ENCODE measurements at places on chromosomes 16 and 17. TPM values are rescaled to one million over a fixed set of nuclear protein-coding genes. Genes with fewer than 3 reads are reported as not detected.

GRCh38 chr17:61254904-61255303 is 144.7 kb upstream of the TBX2 start:
- DNase-seq, result no peak

- no peak for DNase-seq
Observed at GRCh38 chr16:80974649-80975376, 31.9 kb downstream of the CMC2 start.

DNA sequence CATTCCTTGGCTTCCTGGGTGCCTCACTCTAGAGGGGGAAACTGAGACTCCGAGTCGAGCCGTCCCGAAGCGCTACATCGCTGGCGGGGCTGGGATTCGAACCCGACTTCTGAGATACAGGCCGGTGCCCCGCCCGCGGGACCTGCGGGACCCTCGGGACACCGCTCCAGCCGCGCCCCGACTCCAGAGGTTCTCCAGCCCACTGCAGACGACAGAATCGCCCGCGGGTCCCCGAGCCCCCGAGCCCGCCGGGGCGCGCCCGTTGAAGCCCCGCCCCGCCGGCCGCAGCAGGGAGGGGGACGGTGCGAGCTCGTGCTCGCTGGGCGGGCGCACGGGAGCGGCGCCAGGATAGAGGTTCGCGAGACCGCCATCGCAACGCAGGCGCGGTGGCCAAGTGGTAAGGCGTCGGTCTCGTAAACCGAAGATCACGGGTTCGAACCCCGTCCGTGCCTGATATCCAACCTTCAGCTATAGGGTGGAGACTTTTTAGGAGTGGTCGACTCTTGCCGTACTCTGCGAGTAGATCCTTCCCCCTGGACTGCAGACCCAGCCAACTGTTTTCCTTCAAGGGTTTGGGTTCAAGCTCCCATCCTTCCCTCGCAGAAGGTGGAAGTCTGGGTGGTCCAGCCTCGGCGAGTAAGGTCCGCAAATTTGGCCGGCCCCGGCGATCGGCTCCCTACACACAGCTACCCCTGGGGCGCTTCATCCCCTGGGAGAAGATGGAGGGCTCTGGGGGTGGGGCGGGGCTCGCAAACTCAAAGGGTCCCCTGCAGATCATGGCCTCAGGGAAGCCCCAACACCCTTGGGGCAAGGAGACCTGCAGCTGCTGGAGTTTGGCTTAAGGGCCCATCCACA is 214.6 kb downstream of the MRTFB start:
- DNase-seq, result peak; percentile 66

- no peak for DNase-seq
Observed at GRCh38 chr16:28931801-28932225, at the start of gene CD19. Gene CD19 (plus strand): TSS chr16:28931971. CDS start chr16:28932001, 30 bp downstream.

GRCh38 chr16:84970447-84971127 is 40.7 kb downstream of the ZDHHC7 start:
- peak; percentile 45 for DNase-seq

- peak; percentile 85 for DNase-seq
Observed at GRCh38 chr17:40915721-40916256, 21.7 kb downstream of the KRT23 start.

CHST4 gene
- 0.08 TPM for polyA plus RNA-seq

KRT39 gene
- polyA plus RNA-seq, result not detected

KCTD19 gene
- not detected for polyA plus RNA-seq

Data from foreskin keratinocyte (primary cell).